ENCODE measurements at places on chromosomes 2 and 18.

GRCh38 chr2:116719836-116720235 is 1094.7 kb upstream of the DDX18 start:
- no peak for DNase-seq

- no peak for DNase-seq
Observed at GRCh38 chr2:152504618-152505017, 169.6 kb downstream of the FMNL2 start.

GRCh38 chr2:98927027-98927426 is 9.0 kb downstream of the CRACDL start:
- no peak for DNase-seq

DNA sequence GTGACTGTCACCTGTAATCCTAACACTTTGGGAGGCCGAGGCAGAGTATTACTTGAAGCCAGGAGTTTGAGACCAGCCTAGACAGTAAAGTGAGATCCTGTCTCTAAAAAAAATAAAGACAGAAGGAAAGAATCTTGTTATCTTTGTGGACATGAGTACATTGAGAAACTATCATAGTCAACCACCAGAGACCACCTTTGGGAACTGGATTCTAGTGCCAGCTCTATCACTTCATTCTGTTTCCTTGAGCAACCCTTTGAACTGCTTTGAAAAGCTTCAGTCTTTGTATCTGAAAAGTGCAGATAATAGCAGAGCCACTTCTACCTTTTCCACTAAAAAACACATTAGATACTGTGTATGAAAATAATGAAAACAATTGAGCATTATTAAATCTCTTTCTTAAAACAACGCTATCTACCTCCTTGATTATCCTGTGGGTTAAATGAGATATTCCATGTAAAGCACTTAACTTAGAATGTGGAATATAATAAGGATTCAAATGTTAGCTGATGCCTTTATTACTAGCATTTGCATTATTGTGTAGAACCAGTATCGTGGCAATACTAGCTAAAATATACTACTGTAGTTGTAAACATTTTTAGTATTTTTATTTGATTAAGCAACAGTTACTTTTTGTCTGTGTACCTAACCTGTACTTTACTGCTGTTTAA is 8.8 kb downstream of the GORASP2 start:
- DNase-seq = no peak

DNA sequence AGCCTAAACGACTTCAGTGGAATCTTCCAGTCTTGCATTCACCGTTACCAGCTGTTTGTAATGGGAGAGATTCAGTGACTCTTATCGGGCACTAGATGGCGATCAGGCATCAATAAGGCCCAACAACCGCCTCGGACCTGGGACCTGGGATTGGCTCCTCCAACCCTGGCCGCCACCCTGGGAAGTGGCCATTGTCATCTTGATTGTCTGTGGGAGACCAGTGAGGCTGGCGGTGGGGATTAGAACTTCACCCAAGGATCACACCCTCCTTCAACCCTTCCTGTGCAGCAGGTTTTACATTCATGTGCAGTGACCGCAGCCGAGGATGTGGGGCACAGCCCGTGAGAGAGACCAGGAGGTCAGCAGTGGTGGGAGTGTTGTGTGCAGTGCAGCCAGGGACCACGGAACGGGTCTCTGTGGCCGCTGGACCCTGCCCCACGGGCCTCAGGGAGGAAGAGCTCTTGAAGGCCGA is 85.3 kb downstream of the SPP2 start:
- peak; percentile 23 for DNase-seq

GRCh38 chr18:10094154-10094553 is 180.3 kb downstream of the VAPA start:
- DNase-seq = no peak

GRCh38 chr18:49212819-49213218 is 247.6 kb downstream of the DYM start:
- no peak for DNase-seq

DNA sequence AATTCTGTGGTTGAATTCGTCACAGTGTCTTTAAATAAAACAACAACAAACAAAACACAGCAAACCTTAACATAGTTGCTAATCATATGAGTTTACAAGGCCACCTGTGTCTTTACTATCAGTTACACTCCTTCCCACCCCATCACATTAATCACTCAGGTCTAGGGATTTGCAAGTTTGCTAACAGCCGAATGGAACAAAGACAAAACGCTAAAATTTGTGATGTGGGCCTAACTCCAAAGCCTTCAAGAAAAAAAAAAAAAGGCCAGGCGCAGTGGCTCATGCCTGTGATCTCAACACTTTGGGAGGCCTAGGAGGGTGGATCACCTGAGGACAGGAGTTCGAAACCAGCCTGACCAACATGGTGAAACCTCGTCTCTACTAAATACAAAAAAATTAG is 566 bp upstream of the POLI start:
- no peak for DNase-seq

DNA sequence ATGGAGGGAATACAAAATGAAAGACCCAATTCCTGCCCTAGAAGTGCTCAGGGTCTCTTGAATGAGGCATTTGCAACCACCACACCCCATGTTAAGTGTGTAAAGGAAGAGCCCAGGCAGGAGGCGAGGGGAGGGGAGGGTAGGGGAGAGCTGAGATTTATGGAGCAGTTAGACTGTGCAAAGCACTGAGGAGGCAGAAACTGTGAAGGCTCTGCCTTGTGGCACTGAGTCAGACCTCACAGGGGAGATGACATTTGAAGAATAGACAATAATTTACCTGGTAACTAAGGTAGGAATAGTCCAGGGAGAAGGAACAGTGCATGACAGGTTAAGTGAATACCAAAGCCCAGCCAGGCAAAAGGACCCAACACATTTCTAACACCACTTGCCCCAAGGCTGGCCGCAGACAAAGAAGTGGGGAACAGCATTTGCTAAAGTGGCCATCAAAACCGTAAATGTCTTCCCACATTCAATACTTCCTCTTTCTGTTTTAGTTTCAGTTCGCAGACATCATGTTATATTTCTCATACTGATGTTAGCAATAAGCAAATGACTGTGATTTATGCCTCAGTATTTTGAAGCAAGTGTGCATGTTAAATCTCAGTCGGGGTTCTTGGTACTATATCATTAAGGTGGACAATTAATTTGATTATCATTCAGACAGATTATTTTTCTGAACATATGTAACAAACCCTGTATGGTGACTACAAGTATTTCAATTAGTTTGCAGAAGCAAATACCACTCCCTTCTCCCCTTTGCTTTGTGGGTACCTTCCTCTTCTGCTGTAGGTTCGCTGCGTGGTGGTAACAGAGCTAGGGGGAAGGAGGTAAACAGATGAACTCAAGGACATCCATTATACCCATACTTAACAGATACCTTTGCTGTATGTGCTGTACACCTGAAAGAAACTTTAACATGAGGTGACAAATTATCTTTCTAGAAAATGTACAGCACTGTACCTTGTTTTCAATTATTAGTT is 27.5 kb downstream of the CDH20 start:
- no peak for DNase-seq

DNA sequence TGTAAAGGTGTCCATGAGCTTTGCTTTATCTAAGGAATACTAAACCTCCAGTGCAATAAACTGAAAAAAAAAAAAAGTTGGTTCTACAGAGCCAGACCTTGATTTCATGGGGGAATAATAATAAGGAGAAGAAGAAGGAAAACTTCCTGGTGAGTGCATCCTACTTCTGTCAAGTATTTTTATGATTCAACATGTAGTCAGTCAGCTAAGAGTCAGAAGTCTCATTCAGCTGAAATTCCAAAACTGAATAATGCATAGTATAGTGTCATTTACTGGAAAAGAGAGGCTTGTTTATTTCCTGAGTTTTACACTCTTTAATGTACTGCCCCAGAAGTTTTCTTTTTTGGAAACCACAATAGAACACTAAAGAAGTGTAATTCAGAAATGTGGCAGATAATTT is 77.8 kb upstream of the TACR1 start:
- DNase-seq = no peak

GRCh38 chr2:120318626-120319025 is 27.3 kb upstream of the INHBB start:
- DNase-seq = no peak

DNA sequence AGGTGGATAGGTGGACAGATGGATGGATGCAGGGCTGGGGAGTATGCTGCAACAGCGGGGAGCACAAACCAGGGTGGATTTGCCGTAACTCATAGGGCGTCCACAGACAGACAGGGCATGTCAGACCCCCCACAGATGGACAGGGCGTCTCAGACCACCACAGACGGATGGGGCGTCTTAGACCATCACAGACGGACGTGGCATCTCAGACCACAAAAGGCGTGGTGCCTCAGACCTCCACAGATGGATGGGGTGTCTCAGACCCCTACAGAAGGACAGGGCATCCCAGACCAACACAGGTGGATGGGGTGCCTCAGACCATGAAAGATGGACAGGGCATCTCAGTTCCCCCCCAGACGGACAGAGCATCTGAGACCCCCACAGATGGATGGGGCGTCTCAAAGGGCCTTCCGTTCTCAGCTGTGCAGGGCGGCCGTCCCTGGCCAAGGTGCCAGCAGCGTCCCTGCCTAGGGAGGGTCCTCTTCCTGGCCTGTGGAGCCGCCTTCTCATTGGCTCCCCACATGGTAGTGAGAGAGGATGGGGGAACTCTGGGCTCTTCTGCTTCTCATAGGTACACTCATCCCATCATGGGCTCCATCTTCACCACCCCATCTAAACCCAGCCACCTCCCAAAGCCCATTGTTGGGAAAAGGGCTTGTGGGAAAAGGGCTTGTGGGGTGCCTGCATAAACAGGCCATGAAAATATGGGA is 2.1 kb downstream of the ANKMY1 start:
- no peak for DNase-seq

- no peak for DNase-seq
Observed at GRCh38 chr2:36717603-36718266, 21.2 kb downstream of the VIT start.

GRCh38 chr2:53740170-53740569 is 27.4 kb upstream of the CHAC2 start:
- no peak for DNase-seq

- DNase-seq = no peak
Observed at GRCh38 chr2:113776949-113777348, 20.5 kb upstream of the SLC35F5 start.

DNA sequence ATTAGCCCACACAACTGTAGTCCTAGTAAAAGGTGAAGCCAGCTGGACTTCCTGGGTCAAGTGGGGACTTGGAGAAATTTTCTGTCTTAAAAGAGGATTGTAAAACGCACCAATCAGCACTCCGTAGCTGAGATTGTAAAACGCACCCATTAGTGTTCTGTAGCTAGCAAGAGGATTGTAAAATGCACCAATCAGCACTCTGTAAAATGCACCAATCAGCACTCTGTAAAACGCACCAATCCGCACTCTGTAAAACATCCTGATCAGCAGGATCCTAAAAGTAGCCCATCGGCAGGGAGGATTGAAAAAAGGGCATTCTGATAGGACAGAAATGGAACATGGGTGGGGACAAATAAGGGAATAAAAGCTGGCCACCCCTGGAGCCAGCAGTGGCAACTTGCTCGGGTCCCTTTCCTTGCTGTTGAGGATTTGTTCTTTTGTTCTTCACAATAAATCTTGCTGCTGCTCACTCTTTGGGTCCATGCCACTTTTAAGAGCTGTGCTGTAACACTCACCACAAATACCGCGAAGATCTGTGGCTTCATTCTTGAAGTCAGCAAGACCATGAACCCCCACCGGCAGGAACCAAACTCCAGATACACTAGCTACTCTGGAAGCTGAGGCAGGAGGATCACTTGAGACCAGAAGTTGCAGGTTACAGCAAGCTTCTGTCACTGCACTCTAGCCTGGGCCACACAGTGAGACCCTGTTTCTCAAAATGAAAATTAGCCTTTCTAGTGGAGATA is 102.6 kb downstream of the HS6ST1 start:
- no peak for DNase-seq

DNA sequence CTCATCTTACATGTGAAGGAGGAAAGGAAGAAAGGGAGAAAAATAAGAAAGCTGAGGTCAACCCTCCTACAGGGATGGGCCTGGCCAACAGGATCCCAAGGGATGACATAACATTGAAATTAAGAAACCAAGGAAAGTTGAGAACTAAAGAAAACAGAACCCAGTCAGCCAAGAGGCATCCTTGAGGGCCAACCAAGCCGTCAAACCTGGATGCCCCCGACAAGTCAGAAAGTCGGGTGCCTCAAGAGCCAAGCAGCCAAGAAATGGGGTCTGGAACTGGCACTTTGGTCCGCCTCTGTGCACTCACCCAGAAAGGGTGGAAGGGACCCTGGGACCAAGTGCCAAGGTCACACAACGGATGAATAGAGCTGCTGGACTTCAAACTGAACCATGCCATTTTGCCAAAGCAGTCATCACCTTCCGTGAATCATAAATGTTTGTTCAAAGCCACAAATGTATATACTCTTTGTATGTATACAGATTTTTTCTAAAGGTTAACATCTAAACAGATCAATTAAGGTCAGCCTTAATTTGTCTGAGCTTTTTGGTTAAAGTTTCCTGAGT is 27.0 kb upstream of the PTPN4 start:
- no peak for DNase-seq

DNA sequence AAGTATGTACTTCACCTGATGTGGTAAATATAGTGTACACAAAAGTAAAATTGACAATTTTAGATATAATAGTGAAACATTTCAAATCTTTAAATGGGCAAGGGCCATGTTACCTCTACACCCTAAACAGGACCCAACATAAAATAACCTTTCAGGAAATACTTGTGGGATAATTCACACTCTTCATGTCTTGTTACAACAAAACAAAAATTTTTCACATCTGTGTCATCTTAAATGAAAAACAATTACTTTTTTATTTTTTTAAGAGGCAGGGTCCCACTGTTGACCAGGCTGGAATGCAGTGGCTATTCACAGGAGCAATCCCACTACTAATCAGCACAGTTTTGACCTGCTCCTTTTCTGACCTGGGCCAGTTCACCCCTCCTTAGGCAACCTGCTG is 42.1 kb downstream of the SRBD1 start:
- no peak for DNase-seq

DNA sequence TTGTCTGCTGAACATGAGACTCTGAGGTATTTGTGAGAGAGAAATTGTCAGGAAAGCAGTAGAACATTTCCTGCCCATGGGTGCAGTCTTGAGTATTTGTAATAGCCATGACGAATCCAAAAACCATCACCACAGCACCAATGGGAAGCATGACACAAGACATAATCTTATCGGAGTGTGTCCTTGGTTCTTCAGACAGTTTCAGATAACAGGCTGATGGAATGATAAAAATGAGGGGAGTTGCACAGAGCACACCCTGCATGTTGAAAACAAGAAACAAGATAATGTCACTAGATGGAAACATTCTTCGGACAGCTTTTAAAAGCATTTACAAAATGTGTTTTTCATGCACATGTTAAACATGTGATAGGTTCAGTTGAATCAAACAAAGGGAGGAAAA is 56.9 kb downstream of the SLC38A11 start:
- DNase-seq = no peak

DNA sequence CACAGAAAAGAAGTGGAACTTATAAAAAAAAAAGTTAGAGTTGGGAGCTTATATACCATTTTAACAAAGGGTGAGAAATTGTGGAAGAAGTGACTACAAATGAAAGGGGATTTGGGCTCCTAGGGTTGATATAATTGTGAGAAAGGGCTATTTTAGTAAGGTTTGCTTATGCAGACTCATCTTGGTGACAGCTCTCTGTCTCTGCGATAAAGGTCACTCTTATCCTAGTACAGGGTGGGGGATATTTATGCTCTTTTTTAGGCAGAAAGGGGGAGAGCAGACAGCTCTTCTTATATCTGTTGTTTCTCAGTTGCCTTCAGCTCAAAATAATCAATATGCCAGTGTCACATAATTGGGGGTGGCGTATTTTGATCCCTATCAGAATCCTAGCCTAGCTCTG is 31.3 kb upstream of the CHMP1B start:
- no peak for DNase-seq

- no peak for DNase-seq
Observed at GRCh38 chr2:68762665-68763064, 28.1 kb downstream of the ARHGAP25 start.

GRCh38 chr2:240511351-240512108 is 46.3 kb downstream of the ANKMY1 start:
- DNase-seq = no peak

All from stimulated activated CD4-positive, alpha-beta T cell treated with anti-CD3 and anti-CD28 coated beads, TNF-alpha, amount 100 ng/mL, for 24 hours (primary cell).